8988T (cell line): ENCODE measurements at places on chromosomes 6 and 20.

- DNase-seq = peak; percentile 45
Observed at GRCh38 chr6:17584241-17584803, 15.8 kb upstream of the FAM8A1 start.

- no peak for DNase-seq
Observed at GRCh38 chr6:87995461-87995860, 52.2 kb upstream of the SPACA1 start.

DNA sequence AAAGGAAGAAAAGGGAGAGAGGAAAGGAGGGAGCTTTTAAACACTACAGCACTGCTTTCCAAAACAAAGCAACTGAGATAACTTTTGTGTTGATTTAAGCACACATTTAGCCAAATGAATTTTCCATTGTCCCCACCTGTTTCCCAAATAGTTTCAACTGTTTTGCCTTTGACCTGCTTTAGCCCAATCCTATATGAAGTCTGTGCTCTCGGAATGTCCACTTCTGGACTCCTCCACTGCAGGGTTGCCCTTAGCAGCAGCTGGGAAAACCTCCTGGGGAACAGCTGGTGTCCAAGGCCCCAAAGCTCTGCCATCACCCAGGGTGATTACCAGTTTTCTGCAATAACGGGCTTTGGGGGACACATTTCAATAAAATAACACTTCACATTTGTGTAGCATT lies 44.9 kb upstream of the PKHD1 start:
- no peak for DNase-seq

GRCh38 chr6:161608771-161609170 lies 334.9 kb upstream of the AGPAT4 start:
- DNase-seq = no peak

DNA sequence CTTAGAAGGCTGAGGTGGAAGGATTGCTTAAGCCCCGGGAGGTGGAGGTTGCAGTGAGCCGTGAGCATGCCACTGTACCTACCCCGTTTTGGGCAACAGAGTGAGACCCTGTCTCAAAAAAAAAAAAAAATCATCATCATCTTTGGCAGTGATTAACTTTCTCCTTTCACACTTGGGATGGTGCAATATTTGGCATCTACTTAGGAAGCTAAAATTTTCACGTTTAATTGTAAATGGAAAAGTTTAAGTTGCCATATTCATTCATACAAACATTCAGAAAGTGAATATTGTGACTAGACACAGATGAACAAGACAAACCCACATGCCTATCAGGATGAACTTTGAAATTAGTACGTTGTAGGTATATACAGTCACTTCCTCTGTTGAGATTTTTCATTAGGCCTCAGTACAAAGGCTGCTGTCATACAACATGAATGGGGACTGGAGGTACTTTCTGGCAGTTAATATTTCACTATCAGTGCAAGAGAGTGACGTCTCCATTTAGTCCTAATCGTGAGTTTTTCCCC lies 10.3 kb downstream of the TOP1 start:
- no peak for DNase-seq

DNA sequence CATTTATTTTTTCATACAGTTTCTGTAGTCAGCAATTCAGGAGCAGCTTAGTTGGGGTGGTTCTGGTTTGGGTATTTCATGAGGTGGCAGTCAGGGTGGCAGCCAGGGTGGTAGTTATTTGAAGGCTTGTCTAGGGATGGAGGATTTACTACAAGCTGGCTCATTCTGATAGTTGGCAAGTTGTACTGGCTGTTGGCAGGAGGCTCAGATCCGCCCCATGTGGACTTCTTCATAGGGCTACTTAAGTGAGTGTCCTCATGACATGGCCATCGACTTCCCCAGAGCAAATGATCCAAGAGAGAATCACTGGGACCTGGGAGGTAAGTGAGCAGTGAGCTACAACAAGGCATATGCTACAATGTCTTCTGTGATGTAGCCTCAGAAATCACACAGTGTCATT lies 22.4 kb upstream of the CDKAL1 start:
- DNase-seq = no peak

DNA sequence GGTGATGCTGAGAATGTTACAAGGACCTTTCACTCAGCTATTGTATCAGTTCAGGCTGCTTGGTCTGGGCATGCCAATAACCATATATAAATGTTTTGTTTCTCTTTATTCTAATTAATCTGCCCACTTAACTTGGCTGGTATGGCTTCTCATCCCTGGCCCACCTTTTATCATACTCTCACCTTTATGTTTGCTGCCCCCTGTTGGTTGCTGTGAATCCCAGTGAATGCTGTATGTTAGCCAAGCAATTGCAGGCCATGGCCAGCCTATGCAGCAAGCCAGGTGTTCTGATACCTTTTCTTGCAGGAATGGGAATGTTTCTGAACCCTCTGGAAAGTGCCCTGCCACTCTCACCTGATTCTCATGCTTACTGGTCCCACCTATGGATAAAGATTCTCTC lies 54.6 kb downstream of the PCSK2 start:
- no peak for DNase-seq

DNA sequence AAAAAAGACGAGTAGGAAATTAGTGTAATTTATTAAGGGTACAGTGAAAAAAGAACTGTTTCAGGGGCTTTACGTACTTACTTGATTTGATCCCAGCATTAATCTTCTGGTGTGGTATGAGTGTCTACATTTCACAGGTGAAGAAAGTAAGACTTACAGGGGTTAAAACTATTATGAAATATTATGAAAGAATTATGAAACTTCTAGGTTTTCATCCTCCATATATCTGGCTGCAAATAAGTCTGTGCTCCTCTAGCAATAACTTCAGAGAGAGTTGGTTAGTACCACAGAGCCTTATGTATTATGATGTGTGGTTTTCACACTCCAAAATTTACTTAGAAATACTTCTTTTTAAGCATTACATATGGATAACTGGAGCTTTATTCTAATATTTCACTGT lies 41.9 kb downstream of the ZFAND3 start:
- no peak for DNase-seq

DNA sequence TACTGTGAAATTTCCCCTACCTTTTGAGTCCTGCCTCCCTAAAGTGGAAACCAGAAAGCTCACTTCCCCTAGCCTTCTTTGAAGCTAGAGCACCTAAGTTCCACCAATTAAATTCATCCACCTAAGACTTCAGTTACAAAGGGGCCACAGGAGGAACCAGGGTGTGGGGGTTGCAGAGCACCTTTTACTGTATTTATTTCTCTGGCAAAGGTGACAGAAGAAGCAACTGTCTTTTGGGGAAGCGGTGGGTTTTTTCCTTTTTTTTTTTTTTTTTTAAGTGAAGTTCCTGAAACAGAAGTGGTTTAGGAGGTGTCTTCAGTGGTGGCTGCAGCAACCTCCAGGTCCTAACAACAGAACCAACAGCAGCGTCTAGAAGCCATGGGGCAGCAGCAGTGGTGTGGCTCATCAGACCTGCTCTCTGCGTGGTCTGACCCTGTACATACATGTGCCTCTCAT lies 13.1 kb downstream of the PSMB9 start:
- DNase-seq = no peak

GRCh38 chr6:25769983-25770382 lies 15.4 kb downstream of the SLC17A4 start:
- DNase-seq = no peak

- peak; percentile 41 for DNase-seq
Observed at GRCh38 chr20:23583526-23583925, 15.2 kb upstream of the CST9L start.

GRCh38 chr6:116072368-116072767 lies 11.7 kb upstream of the FRK start:
- no peak for DNase-seq

DNA sequence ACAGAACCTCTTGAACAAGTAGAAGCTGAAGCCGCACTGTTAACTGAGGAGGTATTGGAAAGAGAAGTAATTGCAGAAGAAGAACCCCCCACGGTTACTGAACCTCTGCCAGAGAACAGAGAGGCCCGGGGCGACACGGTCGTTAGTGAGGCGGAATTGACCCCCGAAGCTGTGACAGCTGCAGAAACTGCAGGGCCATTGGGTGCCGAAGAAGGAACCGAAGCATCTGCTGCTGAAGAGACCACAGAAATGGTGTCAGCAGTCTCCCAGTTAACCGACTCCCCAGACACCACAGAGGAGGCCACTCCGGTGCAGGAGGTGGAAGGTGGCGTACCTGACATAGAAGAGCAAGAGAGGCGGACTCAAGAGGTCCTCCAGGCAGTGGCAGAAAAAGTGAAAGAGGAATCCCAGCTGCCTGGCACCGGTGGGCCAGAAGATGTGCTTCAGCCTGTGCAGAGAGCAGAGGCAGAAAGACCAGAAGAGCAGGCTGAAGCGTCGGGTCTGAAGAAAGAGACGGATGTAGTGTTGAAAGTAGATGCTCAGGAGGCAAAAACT lies 40.1 kb downstream of the ZBTB2 start:
- no peak for DNase-seq

- no peak for DNase-seq
Observed at GRCh38 chr6:128572294-128572693, 51.9 kb upstream of the PTPRK start.

GRCh38 chr20:50379049-50379990 lies 130.9 kb upstream of the PTPN1 start:
- DNase-seq = no peak

- no peak for DNase-seq
Observed at GRCh38 chr20:4160761-4161305, 145.5 kb upstream of the RNF24 start.

DNA sequence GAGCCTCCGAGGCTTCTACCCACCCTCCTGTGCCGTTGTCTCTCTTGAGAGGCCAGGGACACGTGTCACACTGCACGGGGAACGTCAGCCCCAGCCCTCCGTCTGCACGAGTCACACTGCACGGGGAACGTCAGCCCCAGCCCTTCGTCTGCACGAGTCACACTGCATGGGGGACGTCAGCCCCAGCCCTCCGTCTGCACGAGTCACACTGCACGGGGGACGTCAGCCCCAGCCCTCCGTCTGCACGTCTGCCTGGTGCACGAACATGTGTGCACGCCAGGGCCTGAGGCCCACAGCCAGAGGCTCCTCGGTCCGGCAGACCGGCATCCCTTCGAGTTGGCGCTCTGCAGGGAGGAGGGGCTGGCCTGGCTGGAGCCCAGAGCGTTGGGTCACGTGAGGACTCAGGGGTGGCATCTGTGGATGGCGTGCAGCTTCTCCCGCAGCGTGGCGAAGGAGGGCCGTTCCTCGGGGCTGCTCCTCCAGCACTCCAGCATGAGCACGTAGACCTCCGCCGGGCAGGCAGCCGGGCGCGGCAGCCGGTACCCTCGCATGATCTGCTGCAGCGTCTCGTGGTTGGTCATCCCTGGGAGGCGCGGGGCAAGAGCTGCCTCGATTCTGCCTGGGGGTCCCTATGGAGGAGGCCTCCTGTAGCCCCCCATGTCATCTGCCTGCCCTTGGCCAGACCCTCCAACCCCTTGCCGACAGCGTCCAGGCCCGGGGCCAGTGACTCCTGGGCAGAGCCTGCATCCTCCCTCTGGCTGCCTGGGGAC lies 3.4 kb upstream of the PTK6 start:
- DNase-seq = no peak

GRCh38 chr20:32234135-32234808 lies 26.6 kb downstream of the POFUT1 start:
- no peak for DNase-seq

GRCh38 chr20:23268792-23269354 lies 81.7 kb upstream of the NXT1 start:
- no peak for DNase-seq

DNA sequence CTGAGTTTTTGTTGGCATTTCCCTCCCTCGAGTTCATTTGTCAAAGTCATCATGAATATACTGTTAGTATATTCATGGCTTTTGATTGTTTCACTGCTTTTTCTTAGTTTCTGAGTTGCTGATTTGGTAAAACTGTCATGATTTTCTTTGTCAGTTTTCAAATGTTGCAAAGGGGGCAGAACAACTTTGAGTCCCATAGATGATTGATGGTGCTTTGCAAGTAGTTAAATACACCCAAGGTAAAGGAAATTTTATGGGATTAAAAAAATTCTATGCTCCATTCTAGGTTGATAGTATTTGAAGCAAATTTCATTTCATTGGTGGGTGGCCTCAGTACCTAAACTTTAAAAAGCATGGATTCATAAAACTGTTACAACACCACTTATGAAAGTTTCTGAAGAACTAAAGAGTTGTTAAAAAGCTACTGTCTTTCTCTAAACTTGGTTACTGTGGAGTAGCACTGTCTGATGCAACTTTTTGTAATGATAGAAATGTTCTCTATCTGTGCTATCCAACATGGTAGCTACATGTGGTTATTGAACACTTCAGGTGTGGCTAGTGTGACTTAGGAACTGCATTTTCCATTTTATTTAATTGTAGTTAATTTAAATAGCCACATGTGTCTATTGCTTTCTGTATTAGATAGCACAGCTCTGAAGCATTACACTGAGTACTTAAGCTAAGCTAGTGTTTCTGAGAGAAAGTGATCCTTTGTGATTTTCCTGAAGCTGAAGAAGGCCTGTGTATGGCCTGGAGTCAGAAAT lies 153.6 kb downstream of the ZFAND3 start:
- no peak for DNase-seq

- DNase-seq = no peak
Observed at GRCh38 chr6:154306696-154307095, 49.9 kb downstream of the IPCEF1 start.

- peak; percentile 44 for DNase-seq
Observed at GRCh38 chr20:50191065-50191543, 474 bp downstream of the CEBPB start.

GRCh38 chr6:5025911-5026819 lies 22.3 kb upstream of the RPP40 start:
- DNase-seq = no peak

DNA sequence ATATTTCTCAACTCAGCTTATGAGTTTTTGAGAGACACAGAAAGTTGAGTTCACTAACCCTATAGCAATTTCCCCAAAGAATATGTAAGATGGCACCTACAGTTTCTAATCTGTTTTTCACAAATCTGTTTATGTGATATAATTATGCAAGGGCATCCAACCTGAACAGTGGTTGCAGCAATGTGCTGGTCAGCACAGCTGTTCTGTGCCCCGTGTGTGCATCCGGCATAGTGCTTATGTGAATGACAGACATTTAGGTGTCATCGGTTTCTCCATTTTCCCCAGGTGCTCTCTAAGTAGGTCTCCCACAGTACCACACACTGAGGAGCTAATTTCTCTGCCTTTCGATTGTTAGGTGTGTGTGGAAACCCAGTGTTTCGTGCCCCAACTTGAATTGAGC lies 7.7 kb upstream of the BACH2 start:
- DNase-seq = no peak

DNA sequence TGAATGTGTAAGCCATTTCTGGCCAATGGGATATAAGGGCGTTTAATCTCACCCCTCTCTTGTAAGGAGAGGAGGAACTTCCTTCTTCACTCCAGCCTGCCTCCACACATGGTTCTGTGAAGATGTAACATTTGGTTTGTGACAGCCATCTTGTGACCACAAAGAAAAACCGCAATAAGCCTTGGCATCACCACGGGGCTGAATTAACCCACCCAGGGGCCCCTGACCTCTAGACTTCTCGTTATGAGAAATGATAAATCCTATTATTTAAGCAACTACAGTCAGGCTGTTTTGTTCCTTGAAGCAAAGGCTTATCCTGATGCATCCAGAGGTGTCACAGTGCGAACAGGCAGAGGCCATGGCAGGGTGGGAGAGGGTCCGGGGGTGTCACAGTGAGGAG lies 139.7 kb downstream of the CDC5L start:
- no peak for DNase-seq
